ENCODE measurements at places on chromosomes 4 and X. TPM values are rescaled to one million over a fixed set of nuclear protein-coding genes. Genes with fewer than 3 reads are reported as not detected.

The LUZP4 gene
- not detected for total RNA-seq

The GPR82 gene
- not detected for total RNA-seq

The SFRP2 gene
- not detected for total RNA-seq

The GLRB gene
- total RNA-seq: not detected

The CDX4 gene
- total RNA-seq: not detected

The RBMX2 gene
- total RNA-seq: 51.3 TPM

The DHRSX gene
- total RNA-seq: 16.6 TPM

The FRMD7 gene
- total RNA-seq: not detected

The ERCC6L gene
- total RNA-seq: 12.6 TPM
